Activated gamma-delta T cell (primary cell): ENCODE measurements at places on chromosomes 2 and 18.

DNA sequence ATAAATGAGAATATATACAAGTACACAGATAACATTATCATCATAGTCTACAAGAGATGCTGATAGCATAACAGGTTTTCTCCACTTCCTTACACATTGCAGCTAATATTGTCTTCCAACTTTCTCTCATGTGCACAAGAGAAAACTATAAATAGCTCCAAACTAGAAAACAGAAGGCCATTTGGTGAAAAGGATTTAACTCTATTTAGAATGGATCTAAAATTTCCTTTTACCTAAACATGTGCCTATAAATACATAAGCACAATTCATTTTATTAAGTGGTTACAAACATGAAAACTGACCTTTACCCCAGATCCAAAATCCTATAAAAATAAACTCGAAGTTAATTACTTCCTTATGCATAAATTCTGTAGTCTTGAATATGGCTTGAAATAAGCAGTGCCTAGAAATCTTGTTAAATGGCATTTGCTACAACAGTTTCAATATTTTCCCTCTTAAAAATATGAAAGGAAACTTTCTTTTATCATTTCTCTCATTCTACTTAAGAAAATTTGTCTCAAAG, 41.6 kb downstream of the SLC25A12 start:
- DNase-seq: no peak

- DNase-seq: no peak
These were observed 123.5 kb upstream of the EML6 start for GRCh38 chr2:54599914-54600313.

DNA sequence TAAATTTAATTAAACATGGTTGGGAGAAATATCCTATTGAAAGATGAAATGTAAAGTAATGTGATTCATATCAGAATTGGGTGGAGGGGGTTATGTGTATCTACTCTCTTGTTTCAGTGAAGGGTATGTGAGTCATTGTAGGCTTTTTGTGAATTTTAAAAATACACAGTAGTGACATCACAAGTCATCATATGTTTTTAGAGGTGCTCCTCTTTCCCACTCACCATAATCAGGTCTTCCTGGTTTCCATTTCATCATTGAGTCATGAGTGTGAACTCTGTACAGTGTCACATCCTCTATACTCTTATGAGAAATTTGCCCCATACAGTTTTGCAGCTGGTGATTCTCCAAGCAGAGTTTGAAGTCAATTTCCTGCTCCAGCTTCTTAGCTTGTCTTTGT, 18.8 kb downstream of the FSIP2 start:
- no peak for DNase-seq

DNA sequence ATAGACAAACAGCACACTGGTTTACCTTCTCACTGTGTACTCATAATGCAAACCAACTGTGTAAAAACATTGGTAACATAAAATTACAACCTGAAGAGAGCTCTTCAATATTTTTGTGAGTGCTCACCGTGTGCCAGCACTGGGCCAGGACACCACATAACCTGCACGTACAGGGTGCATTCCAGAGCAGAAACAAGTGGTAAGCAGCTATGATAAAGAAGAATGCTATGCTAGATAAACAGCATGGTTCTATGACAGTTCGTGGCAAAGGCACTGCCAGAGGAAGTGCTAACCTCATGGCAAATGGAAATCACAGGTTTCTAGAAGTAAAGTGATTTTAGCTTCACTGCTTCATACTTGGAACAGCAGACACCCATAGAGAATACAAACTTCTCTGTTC, 343.5 kb downstream of the MTX2 start:
- no peak for DNase-seq

DNA sequence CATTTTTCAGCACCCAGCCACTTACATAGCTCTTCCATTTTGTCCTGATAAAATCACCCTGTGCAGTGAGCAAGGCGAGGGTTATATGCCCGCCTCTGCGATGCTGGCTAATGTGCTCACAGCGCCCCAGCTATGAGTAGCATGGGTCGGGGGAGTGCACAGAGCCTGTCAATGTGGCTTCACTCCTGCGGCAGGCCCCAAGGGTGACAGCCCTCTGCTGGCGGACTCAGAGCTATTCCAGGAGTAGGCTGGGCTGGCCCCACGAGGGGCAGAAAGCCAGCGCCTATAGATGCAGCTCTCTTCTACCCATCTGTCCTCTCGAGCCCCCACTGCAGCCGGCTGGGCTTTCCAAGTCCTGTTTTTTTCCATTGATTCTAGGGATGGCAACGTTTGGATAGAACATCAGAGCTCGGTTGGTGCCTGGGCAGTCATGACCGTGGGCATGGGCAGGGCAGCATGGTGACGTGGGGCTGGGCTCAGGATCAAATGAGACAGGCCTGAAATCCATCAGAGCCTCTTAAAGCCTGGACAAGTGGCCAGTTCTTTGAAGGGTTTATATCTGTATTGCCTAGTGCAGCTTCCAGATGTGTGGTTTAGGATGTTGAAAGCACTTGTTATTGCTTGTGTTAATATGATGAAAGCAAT, 134.7 kb downstream of the MCFD2 start:
- no peak for DNase-seq

- no peak for DNase-seq
These were observed 38.4 kb downstream of the CAPN13 start for GRCh38 chr2:30768708-30769480.

DNA sequence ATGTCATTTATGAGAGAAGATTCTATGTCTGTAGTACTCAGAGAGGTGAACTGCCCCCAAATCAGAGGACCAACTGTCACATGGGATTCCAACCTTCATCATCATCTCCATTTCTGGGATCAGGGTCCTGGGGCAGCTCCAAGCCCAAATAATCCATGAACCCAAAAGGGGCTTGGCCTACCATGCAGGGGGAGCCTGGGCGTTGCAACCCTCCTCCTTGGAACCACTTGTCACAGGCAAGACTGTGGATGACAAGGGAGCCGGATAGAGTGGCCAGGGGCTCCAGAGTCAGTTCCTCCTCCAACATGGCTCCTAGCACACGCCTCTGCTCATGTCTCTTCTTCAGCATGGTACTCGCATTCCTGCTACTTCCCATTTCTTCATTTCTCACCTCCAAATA, 7.9 kb downstream of the CTLA4 start:
- DNase-seq: no peak

GRCh38 chr2:10680957-10681356, 8.8 kb downstream of the NOL10 start:
- DNase-seq: no peak

DNA sequence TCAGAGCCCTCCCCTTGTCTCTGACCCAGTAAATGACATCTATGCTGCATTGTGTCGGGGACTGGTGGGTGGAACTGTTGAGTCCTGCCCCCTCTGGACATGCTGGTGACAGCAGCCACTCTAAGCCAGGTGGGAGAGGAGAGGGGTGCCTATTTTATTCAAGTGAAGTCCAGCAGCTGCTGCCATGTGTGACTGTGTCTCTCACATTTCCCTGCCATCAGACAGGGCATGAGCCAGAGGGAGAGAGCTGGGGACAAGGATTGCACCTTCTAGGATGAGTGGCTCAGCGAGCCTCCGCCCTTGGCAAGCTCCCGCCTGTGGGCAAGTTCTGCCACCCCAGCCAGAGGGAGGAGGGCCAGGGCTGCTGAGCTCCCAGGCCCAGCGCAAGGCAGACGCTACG, 13.7 kb downstream of the NGEF start:
- DNase-seq: no peak
